ENCODE measurements at places on chromosomes 6 and 20. TPM values are rescaled to one million over a fixed set of nuclear protein-coding genes. Genes with fewer than 3 reads are reported as not detected.

- DNase-seq: no peak
Measured at GRCh38 chr6:157921685-157922367, 59.8 kb upstream of the SYNJ2 start.

DNA sequence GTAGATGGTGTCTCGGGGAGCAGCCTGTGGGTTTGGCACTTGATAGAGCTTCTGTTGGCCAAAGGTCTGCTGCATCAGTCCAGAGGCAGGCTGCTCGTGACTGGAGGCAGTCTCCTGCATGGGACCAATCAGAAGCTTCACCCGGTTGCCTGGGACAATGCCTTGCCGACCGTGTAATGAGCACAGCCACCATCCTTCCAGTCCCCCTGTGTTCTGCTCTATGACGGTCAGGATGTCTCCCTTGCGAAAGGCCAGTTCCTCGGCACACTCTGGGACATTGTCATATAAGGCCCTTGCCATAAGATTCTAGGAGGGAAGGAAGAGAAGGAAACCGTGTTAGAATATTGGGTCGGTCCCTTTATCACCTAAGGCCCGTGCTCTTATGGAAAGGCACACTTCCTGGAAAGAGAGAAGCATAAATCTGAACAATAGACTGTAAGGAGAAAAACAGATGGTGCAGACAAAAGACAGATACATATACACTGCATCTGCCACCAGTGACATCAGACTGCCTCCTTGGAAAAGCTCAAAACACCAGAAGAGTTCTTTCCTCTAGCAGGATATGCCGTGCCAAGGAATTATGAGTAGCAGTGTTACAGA is 18.9 kb downstream of the NEDD9 start:
- DNase-seq: no peak

DNA sequence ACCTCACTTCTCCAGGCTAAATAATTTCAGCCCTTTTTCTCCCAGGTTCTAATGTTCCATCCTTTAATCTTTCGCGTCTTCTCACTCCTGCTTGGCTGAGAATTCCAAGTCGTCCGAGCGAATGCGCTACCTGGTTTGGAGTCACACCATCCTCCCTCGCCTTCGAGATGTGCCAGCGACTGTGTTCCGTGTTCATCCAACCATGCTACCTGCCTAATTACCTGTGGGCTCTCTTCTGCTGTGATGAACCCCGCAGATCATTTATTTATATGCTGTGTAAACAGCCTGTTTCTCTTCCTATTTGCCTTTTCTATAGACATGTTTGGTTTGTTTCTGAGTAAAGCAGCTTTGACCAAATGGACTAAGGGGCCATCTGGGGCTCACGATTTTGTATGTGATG is 83.5 kb upstream of the TMEM181 start:
- DNase-seq: no peak

DNA sequence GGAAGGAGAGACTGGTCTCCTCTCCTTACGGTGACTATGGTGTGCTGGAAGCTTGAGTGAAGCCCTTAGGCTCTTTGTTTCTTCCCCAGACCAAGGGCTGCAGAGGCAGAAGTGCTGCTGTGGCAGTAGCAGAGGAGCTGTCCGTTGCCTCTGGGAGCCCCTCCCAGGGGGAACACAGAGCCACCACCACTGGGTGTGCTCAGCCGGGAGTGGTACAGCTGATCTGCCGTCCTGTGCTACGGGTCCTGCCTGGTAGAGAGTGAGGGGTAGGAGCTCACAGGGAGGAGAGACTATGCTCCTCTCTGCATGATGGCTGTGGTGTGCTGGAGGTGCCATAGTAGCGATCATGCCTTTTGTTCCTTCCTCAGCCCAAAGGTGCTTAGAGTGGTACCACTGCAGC is 318.7 kb downstream of the DOK5 start:
- DNase-seq: no peak

DNA sequence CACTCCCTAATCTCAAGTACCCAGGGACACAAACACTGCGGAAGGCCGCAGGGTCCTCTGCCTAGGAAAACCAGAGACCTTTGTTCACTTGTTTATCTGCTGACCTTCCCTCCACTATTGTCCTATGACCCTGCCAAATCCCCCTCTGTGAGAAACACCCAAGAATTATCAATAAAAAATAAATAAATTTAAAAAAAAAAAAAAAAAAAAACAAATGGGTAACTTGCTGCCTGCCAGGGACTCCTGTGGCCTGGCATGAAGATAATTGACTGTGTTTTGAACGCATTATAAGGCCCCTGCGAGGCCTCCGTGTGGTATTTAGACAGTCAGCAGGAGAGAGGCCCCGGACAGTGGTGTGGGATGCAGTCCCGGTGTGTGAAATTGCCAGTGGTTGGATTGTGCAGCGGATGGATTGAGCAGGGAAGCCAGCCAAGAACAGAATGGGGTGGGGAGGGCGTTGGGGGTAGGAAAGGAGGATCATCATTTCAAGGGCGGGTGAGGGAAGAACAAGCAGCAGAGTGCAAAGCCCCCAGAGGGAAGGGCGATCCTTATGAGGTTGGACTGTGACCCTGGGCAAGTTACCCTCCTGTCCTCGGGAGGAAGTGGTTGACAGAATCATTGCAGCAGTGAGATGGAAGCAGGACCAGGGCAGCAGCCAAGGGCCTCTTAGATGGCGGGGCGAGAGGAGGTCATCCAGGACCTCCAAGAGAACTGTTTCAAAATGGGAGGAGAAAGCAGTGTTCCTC is 43.3 kb downstream of the PPARD start:
- no peak for DNase-seq

DNA sequence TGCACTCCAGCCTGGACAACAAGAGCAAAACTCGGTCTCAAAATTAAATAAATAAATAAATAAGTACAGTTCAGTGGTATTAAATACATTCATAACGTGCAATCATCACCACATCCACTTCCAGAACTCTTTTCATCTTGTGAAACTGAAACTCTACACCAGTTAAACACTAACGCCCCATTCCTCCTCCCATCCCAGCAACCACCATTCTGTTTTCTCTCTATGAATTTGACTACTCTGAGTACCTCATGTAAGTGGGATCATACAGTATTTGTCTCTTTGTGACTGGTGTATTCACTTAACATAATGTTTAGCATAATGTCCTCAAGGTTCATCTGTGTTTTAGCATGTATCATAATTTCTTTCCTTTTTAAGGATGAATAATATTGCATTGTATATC is 29.1 kb upstream of the SCML4 start:
- DNase-seq: no peak

GRCh38 chr6:22362361-22362760 is 65.5 kb upstream of the PRL start:
- DNase-seq: no peak

- no peak for DNase-seq
Measured at GRCh38 chr6:148507774-148508173, 165.1 kb downstream of the SASH1 start.

GRCh38 chr6:132919045-132919860 is 104.9 kb downstream of the RPS12 start:
- DNase-seq: peak; percentile 44

- DNase-seq: no peak
Measured at GRCh38 chr20:36688630-36689029, 42.6 kb upstream of the SLA2 start.

DNA sequence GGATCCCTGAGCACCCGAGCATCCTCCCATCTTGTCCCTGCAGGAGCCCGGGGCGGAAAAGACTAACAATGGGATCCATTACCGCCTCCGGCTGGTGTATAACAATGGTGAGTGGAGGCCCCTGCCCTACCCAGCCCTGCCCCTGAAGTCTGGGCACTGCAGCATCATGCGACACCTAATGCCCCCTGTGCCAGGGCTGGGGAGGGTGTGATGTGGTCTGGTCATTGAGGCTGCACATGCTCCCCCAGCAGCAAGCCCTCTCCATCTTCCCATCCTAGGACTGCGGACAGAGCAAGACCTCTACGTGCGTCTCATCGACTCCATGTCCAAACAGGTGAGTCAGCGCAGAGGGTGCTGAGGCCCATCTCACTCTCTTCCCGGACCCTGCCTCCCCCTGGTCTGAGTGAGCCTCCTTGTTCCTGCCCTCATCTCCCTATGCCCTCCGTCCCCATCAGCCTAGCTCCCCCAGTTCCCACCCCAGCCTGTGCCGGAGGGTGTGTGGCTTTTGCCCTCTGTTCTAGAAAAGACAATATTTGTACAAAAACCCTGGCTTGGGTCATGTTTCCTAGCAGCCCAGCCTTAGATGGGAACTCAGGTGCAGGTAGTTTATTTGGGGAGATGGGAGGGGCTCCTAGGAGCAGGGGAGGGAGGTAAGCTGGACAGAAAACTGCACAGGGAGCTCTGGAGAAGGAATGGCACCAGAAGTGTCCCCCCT is 13.5 kb downstream of the EBF4 start:
- DNase-seq: no peak

GRCh38 chr6:43199912-43200311 is 17.9 kb downstream of the CUL9 start:
- DNase-seq: no peak

DNA sequence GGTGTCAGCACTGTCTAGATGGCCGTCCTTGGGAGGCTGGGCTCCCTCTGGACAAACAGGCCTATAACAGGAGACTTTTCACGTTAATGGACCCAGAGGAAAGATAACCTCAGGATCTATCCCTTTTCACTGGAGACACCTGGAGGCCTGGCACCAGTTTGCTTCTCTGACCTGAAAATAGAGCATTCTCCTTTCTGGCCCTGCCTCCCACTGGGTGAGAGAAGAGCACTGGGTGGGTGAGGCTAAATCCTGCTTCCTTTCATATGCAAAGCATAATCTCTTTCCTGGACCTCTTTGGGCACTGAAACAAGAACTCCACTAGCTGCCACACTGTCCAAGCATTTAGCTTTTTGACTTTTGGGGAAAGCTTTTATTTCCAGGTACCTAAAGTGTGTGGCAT is 78.3 kb downstream of the FOXO3 start:
- DNase-seq: no peak

GRCh38 chr20:37564388-37565133 is 36.9 kb upstream of the BLCAP start:
- DNase-seq: peak; percentile 53

GRCh38 chr6:108294297-108294726 is 542 bp upstream of the AFG1L start:
- no peak for DNase-seq

The TINAG gene
- not detected for total RNA-seq

The ZNF133 gene
- total RNA-seq: 11.7 TPM

The ABCC10 gene
- total RNA-seq: 7.9 TPM

The LAMP5 gene
- total RNA-seq: not detected

The FAM83D gene
- total RNA-seq: 73.0 TPM

The NRN1 gene
- 38.3 TPM for total RNA-seq

Measured in Daoy (cell line).